ENCODE measurements at places on chromosomes 12 and 14.

DNA sequence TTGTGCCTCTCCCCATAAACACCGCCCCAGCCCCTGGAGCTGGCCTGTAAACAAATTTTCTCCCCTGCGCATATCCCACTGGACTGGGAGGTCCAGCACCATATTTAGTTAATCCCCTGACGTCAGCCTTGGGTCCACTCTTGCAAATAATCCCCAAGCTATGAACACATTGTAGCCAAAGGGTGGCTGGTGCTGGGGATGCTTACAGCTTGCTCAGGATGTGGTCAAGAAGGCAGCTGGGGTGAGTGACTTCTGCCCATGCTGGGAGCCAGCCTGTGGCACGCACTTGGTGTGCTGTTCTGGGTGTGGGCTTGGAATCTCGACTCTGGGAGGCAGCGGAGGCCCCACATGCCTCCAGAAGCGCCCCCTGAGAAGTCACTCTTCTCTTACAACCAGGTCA lies 32.1 kb downstream of the CMKLR1 start:
- DNase-seq, result no peak

- DNase-seq, result peak; percentile 64
Observed at GRCh38 chr12:83801972-83802371, 1110.6 kb downstream of the SLC6A15 start.

- DNase-seq, result no peak
Observed at GRCh38 chr12:5830111-5830510, 114.9 kb downstream of the ANO2 start.

- peak; percentile 0 for DNase-seq
Observed at GRCh38 chr12:47071241-47071852, 8.1 kb upstream of the PCED1B start.

DNA sequence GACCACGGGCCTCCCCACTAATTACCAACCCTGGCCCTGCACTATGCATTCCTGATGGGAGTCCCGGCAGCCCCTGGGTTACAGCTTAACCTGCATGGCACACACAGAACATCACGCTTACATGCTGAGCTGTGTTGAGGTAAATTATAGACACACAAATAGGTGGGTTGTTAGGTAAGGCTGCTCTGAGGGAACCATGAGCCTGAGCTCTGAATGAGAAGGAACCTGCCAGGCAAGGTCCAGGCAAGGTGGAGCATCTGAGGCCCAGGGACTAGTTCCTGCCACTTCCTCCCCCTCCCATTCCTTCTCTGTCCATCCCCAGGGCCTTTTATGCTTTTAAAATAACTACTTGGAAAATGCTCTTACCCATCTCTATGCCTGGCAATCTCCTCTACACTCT lies 82.7 kb upstream of the ESRRB start:
- no peak for DNase-seq

DNA sequence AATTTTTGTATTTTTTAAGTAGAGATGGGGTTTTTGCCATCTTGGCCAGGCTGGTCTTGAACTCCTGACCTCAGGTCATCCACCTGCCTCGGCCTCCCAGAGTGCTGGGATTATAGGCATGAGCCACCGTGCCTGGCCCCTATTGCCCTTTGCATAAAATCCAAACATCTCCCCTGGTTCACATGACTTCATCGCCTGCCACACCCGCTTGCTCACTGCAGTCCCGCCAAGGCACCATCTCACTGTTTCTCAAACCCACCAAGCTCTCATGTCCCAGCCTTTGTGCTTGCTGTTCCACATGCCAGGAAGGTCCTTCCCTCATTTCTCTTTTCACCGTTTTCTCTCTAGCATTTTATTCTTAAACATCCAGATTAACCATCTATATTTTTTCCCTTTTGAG lies 9.7 kb downstream of the RHOF start:
- no peak for DNase-seq

DNA sequence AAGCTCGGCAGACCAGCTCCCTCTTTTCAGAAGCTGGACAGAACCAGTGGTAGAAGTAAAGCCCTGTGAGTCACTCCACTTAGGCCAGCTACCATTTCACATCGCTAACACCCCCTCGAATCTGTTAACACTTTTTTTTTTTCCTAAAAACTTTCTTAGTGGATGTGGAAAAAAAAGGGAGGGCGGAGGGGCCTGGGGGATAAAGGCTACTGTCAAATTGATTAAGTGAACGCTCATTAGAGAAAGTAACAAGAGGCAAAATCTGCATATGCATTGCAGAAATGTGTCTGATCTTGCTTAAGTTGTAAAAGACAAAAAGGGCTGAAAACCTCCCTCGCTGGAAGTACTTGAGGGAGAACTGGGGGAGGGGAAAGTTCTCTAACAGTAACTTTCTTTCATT lies 86.6 kb upstream of the OTX2 start:
- DNase-seq, result no peak

DNA sequence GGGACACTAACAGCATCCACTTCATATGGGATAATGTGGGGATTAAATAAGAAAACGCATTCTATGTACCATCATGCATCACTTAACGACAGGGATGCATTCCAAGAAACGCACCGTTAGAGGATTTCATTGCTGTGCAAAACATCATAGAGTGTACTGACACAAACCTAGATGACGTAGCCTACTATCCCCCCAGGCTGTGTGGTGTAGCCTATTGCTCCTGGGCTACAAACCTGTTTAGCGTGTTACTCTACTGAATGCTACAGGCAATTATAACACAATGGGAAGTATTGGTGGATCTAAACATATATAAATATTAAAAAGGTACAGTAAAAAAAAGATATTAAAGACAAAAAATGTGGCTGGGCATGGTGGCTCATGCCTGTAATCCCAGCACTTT lies 230.6 kb downstream of the KSR2 start:
- no peak for DNase-seq

DNA sequence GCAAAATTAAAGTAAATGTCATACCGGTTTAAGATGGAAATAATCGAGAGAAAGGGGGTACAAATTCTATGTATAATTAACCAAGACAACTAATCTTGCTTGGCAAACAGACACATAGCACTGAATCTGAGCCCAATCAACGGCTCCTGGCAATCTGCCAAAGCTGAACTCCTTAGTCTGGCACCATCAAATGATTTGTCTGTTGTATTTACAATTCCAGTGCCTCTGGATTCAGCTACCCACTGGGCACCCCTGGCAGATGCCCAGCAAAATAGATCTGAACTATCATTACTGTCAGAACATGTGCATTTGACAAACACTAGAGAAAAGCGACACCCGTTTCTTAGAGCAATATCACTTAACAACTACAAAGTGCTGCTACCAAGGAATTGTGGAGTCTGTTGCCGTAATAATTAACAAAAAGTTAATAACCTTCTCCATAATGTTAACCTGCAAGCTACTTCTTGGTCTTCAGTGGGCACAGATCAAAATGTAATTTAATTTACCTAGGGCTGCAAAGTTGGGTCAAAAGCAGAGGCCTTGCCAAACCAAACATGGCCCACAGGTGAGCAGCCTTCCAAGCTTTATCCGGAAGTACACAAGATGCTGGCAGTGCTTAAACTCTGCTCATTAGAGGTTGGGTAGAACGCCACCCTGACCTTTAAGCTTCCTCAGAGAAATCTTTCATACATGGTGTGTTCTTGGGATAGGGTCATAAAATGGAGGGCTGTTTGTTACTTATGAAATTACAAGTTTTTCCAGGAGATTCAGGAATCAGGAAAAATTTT lies 7.6 kb downstream of the EGLN3 start:
- DNase-seq, result peak; percentile 94

DNA sequence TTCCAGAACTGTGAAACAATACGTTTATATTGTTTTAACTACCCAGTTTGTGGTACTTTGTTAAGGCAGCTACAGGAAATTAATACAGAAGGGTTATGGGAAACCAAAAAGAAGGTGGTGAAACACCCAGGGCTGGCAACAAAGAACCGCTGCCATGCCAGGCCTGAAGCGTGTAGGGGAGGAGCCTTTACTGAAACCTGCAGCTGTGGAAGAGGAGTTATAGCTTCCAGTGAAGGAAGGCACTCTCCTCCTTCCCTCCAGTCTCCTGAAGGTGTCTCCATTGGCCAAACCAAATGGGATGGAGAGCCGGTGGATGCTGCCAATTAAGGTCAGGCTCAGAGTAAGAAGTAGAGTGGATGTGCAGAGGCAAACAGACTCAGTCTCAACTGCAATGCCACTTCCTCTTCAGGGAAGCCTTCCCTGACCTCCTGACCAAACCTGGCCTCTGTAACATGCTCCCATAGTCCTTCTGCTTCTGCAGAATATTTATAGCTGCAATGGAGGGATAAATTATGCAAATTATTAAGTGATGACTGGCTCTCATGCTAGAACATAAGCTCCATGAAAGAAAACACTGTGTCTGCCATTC lies 168.3 kb downstream of the DAD1 start:
- DNase-seq, result no peak

DNA sequence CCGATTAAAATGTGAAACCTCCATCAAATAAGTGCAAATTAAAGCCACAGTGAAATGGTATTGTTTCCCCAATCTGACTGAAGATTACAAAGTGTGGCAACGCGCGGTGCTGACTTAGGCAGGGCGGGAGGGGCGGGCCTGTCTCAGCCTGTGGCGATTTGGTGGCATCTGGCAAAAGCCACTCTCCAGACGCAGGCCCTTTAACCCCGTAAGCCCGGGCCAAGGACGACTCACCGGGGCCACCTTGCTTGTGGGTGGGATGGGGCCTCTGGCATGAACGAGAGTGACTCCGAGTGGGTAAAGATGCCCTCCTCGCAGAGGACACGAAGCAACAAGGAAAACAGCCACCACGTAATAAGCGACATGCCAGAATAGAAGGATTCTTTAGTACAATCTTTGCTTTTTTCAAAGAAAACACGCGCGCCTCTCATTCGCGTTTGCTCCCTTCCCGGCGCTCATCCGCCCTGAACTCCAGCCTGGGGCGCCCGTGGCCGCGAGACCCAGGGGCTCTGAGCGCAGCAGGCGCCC lies 815 bp downstream of the DEGS2 start:
- peak; percentile 49 for DNase-seq

GRCh38 chr12:109432431-109432830 lies 44.7 kb downstream of the KCTD10 start:
- DNase-seq, result no peak

DNA sequence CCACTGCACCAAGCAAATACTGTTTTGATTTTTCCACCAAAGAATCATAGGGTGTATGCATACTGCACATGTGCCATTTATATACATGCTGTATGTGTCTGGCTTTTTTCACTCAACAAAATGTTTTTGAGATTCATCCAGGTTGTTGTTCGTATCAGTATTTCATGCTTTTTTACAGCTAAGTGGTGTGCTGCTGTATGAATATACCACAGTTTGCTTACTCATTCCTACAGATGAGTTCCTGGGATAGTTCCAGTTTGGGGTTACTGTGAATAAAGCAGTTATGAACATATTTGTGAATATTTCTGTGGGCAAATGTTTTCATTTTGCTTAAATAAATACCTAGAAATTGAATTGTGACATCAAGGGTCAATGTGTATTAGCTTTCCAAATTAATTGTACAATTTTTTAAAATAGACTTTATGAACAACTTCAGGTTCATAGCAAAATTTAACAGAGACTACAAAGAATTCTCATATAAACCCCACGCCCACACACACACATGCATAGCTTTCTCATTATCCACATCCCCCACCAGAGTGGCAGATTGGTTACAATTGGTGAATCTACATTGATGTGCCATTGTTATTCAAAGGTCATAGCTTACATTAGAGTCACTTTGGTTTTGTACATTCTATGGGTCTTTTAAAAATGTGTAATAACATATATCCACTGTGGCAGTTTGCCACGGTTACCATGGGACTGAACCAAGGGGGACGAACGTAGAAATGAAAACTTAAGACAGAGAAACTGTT lies 6.9 kb upstream of the KRT6A start:
- DNase-seq, result no peak

DNA sequence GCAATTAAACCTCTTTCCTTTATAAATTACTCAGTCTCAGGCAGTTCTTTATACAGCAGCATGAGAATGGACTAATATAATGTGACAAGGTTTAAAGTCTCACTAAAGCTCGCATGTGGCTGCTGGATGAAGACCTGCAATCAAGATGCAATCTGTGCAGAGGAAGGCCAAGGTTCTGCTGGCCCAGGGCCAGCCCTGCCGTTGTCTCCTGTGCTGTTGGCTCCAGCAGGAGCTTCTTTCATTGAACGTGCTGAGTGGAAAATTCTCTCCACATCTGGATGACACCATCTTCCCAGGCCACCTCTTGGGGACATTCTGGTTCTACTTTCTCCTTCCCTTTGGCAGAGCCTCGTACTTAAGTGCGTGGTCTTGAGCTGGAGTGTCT lies 742.2 kb downstream of the VRK1 start:
- no peak for DNase-seq

GRCh38 chr12:51334764-51335163 lies 10.8 kb upstream of the BIN2 start:
- no peak for DNase-seq

DNA sequence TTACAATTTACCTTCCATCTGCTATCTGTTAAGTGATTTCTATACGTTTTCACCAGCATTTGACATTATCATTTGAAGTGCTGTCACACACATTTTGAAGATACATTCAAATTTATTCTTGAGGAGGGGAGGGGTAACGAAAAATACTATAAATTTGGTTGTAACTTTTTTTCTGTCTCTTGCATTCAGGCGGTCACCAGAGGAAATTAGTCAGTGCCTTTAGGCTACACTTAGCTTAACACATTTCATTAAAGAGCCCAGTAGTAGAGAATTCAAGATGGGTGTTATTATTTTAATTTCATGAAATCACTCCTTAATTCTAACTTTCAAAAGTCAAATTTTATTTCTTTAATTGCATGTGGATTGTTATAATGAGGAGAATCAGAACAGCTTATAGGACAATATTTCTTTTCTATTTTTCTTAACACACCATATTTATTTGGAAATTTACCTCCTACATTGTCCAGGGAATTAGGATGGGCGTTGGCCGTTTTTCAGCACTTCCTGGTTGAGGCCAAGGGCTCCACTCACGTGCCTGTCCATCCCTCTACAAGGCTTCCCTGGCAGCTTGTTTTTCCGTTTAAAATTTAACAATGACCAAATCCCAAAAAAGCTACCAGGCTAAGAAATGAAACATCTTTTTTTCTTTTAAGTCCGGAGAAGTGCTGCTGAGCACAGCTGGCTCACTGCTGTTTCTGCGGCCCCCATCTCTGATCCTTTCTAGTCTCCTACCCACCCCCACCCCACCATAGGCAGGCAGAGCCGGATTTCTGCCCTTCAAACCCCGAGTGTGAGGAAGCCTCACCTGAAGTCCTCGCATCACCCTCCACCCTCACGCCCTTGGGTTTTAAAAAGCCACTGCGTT lies 1.1 kb upstream of the FAR2 start:
- no peak for DNase-seq

GRCh38 chr12:2256453-2256852 lies 203.7 kb downstream of the CACNA1C start:
- no peak for DNase-seq

DNA sequence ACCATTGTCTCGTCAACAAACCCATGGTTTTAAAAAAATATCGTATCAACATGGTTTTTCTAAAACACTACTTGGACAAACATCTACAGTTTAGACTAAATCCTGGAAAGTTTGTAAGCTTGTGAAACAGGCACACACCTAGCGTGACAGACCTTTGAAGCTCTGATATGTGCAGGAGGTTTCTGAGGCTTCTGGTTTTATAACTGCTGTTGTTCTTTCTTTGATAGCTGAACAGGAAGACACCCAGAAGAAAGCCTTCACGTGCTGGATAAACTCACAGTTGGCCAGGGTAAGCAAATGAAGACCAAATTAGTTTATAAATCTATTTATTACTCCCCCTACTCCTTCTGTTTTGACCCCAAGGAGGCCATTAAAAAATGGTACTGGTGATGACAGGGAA lies 87.6 kb downstream of the SYNE2 start:
- DNase-seq, result no peak

GRCh38 chr14:93018366-93018765 lies 95.4 kb downstream of the CHGA start:
- DNase-seq, result no peak

Data from NCI-H2171 treated with DMSO at 0.1 percent for 48 hours (cell line).